SW480 (cell line): ENCODE measurements at places on chromosomes 1 and 21.

- DNase-seq, result peak; percentile 57
Observed at GRCh38 chr21:37072274-37072987, 440 bp downstream of the PIGP start.

DNA sequence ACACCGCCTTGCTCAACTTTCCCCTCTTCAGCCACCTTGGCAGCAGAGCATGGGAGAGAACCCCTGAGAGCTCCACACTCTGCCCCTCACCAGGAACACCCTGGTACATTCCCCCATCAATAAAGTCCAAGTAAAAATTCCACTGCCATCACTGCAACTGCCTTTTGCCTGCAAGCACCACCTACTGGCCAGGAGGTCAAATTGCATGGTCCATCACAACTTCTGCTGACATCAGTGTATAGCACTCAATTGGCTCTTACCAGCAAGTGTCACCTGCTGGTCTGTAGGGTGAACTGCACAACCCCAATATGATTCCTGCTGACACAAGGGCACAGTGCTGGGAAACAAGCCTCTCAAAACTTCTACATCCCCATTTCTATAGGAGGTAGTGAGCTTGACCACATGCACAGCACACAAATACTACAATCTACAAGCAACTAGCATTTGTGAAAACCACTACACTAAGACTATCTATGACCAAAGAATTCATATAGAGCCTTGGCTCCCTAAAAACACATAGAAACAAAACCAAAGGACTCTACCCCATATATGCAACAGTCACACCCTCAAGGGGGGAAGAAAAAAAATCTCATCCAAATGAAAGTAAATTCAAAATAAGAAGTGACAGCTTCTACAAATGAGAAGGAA, 69.2 kb downstream of the FASLG start:
- peak; percentile 48 for DNase-seq

DNA sequence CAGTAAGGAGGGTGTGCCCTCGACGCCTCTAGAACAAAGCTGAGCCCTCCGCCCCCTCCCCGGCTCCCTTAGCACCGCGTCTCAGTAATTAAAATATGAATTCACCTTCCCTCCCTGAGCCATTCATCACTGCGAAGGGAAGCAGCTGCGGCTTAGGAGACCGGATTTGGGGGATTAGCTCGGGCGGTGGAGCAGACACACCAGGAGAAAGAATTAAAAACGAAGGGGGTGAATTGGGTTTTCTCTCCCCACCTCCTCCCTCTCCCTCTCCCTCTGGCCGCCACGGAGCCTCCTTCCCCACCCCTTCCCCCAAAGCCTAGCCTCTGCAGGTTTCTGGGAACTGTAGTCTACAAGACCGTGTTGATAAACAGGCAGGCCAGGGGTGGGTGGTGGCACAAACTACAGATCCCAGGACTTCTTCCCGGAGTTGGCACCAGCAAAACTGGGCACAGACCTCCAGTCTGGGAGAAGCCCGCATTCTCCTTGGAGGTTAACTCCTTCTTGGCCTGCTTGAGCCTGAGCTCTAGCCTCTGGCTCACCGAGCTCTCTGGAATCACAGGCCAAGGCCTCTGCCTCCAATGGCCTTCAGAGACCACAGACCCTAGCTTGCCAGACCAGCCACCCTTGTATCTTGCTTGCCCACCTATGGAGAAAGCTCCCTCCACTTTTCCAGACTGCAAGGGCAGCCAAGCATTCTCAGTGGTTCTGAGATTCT, 10.8 kb downstream of the BLACAT1 start:
- DNase-seq, result peak; percentile 72

DNA sequence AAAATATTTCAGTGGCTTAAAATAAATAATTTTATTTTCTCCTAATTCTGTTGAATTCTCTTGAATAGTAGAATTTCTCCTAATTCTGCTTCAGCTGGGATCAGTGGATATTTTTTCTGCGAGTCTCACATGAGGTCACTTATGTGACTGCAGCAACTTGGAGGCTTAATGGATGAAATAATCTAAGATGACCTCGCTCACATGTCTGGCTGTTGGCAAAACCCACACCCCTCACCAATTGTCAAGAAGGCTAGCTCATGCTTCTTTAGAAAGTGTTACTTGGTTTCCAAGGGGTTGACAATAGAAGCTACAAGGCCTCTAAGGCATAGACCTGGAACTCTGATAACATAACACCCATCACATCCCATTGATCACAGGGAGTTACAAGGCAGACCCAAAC, 156.9 kb upstream of the DPYD start:
- no peak for DNase-seq

- no peak for DNase-seq
Observed at GRCh38 chr1:43998000-43998378, 6.6 kb downstream of the CCDC24 start.

GRCh38 chr1:113453771-113454083, 63.4 kb downstream of the MAGI3 start:
- no peak for DNase-seq

- no peak for DNase-seq
Observed at GRCh38 chr1:109629372-109630030, 9.9 kb downstream of the AMPD2 start.

GRCh38 chr1:110606657-110607535, 738 bp upstream of the KCNA2 start:
- no peak for DNase-seq

GRCh38 chr1:45879885-45880598, 76.6 kb downstream of the MAST2 start:
- DNase-seq, result no peak

GRCh38 chr1:19074902-19075721, 118.6 kb upstream of the IFFO2 start:
- DNase-seq, result no peak

DNA sequence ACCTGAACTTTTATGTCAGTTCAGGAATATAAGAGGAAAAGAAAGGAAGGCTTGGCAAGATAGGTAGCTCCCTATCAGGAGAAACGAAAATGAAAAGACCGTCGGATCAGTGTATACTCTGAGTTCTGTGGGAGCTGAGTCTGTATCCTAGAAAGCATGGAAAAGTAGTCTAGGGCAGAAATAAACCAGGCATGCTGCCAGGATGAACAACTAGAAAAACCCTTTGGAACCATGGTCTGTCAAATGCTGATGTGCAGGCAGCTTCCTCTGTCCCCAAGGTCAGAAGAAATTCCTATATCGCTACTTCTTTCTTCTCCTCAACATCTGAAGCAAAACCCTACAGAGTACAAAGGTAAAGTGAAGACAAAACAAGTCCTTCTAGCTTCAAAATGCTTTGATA, 268.8 kb downstream of the ST6GALNAC3 start:
- DNase-seq, result no peak

- DNase-seq, result no peak
Observed at GRCh38 chr1:164743976-164744375, 185.0 kb downstream of the PBX1 start.

DNA sequence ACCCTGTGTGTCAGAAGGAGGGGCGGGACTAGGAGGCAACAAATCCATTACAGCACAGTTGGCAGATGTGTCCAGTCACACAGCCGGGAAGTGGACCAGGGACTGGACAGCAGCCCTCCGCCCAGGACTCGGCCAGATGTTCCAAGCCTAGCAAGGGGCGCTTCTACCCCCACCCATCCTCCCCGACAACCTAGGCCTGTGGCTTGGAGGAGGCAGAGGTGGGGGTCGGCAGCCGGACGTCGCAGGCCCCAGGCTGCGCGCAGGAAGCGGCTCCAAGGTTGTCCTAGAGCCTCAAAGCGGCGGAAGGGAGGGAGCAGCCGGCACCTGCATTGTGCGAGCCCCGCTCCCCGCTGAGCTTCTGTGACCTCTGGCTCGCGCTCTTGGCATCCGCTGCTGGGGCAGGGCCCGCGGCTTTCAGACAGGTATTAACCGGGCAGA, 20.6 kb upstream of the MYCL start:
- DNase-seq, result no peak

DNA sequence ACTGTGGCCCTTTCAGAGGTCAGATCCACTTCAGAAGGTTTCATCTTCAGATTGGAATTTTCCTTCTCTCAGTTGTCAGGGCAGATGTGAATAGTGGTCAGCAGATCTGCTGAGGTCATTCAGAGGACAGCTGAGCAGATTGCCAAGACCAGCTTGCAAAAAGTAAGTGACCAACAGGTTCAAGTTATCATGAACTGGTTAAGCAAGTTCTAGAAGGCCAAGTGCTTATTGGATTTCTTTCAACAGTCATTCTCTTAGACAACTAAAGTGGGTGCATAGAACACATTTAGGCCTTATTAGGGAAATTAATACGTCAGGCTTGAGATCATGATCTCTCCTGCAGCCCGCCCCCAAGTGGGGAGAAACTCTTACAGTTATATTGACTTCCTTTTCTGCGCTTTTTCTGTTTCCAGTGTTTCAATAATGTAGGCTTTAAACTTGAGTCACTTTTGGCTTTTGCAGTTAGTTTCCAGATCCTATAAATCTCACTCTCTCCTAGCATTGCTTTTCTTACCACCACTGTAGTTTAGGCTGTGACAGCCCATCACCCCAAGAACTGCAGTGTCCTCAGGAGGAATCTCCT, 96.4 kb downstream of the C1orf21 start:
- no peak for DNase-seq

- DNase-seq, result no peak
Observed at GRCh38 chr1:40745176-40745575, 38.4 kb upstream of the KCNQ4 start.

GRCh38 chr21:26070822-26071425, 99.6 kb downstream of the APP start:
- no peak for DNase-seq

DNA sequence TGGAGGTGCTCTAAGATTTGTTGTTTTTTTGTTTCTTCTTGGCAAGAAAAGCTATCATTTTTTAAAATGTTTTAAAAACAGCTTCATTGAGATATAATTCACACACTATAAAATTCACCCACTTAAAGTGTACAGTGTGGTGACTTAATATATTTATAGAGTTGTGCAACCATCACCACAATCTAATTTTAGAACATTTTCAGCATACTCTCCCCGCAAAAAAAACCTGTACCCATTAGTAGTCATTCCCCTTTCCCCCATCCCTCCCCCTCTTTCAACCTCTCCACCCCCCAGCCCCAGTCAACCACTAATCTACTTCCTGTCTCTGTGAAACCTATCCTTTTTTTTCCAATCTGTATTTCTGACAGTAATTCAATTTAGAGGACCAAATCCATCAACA, 30.6 kb downstream of the ZC3H11B start:
- DNase-seq, result no peak

GRCh38 chr1:90712915-90713730, 4.0 kb downstream of the BARHL2 start:
- no peak for DNase-seq

- no peak for DNase-seq
Observed at GRCh38 chr1:248793592-248793991, 32.1 kb downstream of the SH3BP5L start.

DNA sequence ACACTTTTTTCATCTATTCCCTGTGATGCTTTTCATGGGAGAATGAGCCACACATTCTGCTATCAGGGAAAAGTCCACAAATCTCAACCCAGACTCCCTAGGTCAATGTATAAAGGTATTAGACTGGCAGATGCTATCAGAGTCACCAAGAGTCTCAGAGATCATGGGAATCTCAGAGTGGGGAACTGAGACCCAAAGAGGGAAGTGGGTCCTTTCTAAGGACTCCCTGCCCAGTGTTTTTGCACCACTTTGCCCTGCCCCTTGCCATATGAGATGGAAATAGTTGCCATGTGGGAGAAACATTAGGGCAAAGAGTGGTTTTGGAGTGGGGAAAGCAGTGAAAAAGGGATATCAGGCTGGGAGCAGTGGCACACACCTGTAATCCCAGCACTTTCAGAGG, 19.1 kb upstream of the AZIN2 start:
- DNase-seq, result no peak

- no peak for DNase-seq
Observed at GRCh38 chr21:27221077-27221476, 254.2 kb upstream of the ADAMTS5 start.

- peak; percentile 74 for DNase-seq
Observed at GRCh38 chr1:1124786-1125642, 9.1 kb upstream of the C1orf159 start.

DNA sequence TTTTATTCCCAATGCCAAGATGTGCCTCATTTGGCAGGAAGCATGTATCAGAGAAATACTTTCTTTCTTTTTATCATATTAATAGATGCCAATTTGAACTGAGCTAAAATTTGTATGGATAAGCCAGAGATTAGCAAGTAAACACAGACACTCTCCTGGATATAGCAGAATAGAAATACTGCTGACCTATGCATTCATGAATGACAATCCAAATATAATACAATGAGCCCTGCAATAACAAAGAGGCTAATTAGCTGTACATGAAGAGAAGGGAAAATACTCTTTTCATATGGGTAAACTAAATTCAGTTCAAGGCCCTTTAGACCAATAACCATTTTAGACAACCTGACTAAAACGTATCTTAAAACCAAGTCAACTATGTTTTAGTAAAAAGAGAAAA, 388.1 kb upstream of the NR5A2 start:
- no peak for DNase-seq

DNA sequence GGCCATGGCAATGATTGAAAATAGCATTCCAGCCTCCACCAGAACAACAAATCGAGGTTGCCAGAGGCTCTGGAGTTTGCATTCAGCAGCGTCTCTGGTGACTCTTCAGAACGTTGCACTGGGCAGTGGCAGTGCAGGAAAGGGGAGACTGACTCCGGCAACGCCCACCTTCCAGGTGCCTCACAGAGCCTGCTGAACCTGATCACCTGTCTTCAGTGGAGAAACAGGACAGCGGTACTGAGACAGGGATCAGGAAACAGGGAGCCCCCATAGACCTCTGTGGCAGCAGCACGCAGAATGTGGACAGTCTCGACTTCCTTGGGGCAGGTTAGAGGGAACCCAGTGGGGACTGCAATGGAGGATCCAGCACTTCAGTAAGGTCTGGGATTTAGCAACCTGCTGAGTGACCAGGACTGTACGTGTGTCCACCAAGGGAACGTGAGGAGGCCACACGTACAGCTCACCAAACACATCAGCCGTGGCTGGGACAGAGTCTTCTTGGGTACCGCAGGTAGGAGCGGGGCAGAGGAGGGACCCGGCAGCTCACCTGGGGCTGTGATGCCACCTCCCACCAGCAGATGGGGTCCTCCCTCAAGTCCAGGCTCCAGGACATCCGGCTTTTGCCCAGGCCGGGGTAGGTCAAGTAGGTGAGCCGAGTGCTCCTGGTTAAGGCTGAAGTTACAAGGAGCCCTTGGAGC, 128.6 kb downstream of the PRDM2 start:
- DNase-seq, result peak; percentile 43

DNA sequence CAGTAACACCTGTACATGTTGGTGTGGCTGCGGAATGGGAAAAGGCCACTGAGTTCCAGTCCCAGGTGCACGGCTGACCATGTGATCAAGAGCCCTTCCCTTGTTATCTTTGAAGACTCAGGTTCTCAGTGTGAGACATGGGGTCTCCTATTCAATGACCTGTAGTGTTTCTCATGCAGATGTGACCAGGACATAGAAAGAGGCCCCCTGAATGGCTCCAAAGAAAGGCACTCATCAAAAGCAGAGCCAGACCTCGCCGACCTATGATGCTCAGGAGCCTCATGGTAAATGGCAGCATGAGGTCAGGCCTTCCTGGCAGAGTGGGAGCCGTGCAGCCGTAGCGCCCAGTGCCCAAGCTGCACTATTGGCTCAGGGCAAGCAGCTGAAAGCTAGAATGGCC, 42.3 kb upstream of the HAO2 start:
- peak; percentile 3 for DNase-seq
